Stimulated activated CD4-positive, alpha-beta T cell treated with anti-CD3 and anti-CD28 coated beads, Interleukin-1b, Interleukin-23, amount 100 ng/mL, for 48 hours (primary cell): ENCODE measurements at places on chromosomes 4 and X.

- no peak for DNase-seq
Measured at GRCh38 chrX:81259714-81260395, 58.0 kb downstream of the SH3BGRL start.

- DNase-seq = no peak
Measured at GRCh38 chr4:8221985-8222384, 22.9 kb downstream of the SH3TC1 start.

- DNase-seq = no peak
Measured at GRCh38 chr4:14028862-14029261, 401.3 kb upstream of the BOD1L1 start.

GRCh38 chr4:66885501-66886165 lies 659.7 kb downstream of the CENPC start:
- DNase-seq = no peak

- DNase-seq = no peak
Measured at GRCh38 chr4:165464813-165465381, 86.1 kb downstream of the CPE start.

GRCh38 chr4:2259541-2260343 lies 2.2 kb downstream of the MXD4 start:
- peak; percentile 2 for DNase-seq
